ENCODE measurements at places on chromosomes 6 and 20. TPM values are rescaled to one million over a fixed set of nuclear protein-coding genes. Genes with fewer than 3 reads are reported as not detected.
A peak's percentile ranks its signal among the peaks of the same experiment; 100 is the strongest.

DNA sequence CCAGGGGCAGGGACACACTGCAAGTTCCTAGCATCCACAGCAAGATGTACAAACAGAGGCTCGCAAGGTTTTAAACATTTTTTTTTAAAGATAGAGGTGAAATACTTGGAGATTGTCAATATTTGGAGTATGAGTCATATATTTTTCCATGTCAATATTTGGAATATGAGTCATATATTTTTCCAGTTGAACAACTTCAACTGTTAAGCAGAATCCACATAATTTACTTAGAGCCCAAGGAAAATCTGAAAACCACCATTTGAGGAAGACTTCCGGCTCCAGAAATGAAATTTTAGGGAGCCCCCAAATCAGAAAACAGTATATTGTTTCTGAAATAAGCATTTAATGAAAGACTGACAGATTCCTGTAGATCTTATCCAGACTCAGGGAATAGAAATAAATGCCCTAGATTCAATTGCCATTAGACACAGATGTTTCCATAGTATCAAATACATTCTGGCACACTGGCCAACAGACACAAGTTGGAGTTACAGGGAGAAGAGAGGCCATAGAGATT, 51.6 kb upstream of the FAM184A start:
- H3K4me3 ChIP-seq, result no peak overlapping the region
- no peaks in the 10 kb centered on the region for H3K27me3 ChIP-seq
- no peak for DNase-seq
- H3K4me1 ChIP-seq, result peaks cover 6% of the 10 kb centered on the region
- no peaks in the 10 kb centered on the region for H3K36me3 ChIP-seq
- H3K27ac ChIP-seq, result no peak overlapping the region

DNA sequence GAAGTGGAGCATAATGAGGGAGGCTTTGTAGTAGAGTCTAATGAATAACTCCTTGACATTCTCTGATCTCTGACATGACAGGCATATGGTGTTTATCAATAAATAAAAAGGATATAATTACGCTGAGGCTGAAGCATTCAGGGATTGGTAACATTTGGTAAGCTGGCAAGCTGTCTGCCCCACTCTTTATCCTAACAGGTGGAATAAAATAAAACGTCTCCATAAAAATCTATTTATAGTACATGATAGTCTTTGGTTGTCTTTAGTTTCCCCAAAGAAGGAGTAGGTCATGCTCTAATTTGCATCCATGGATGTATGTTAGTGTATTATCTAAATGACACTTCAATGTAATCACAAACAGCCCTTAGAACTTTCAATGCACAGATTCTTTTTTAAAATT, 30.9 kb upstream of the RBM24 start:
- H3K4me1 ChIP-seq, result no peaks in the 10 kb centered on the region
- no peaks in the 10 kb centered on the region for H3K36me3 ChIP-seq
- H3K27ac ChIP-seq, result no peak overlapping the region
- peaks cover 14% of the 10 kb centered on the region for H3K27me3 ChIP-seq
- DNase-seq, result no peak
- no peak overlapping the region for H3K4me3 ChIP-seq

- H3K36me3 ChIP-seq, result no peaks in the 10 kb centered on the region
- H3K27ac ChIP-seq, result no peak overlapping the region
- H3K27me3 ChIP-seq, result no peaks in the 10 kb centered on the region
- no peak overlapping the region for H3K4me3 ChIP-seq
- no peak for DNase-seq
These were observed 71.9 kb downstream of the TCP11 start for GRCh38 chr6:35069262-35069661.

DNA sequence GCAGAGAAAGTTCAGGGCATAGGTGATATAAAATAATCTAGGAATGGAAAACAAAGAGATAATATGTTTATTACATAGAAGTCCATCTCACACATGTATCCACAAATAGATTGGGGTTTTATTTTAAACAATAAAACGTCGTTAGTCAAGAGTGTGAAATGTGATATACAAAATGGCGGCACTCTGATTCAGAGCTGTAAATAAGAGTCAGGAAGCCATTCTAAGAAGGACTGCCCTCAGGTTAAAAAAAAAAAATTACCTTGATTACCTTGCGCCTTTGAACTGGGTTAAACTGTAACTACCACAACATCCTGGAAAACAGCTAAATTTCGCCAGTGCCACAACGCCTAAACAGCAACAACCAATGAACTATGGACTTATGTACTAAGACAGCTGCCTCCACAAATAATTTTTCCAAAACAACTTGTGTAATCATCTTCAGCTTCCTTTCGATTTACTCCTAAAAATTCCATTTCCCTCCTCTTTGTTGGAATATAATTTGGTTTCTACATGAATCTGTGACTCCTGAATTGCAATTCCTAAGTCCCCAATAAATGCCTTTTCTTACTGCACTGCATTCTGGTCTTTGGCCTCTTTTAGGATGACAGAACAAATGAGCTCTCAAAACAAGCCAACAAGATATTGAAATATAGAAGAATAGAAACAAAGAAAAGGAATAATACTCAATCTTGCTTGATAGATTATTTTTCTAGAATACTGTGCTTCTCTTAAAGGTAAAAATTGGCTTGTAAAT, 1019.5 kb upstream of the MAP3K7 start:
- no peaks in the 10 kb centered on the region for H3K4me1 ChIP-seq
- H3K27ac ChIP-seq, result no peak overlapping the region
- no peaks in the 10 kb centered on the region for H3K27me3 ChIP-seq

- H3K4me1 ChIP-seq, result peaks cover 49% of the 10 kb centered on the region
- peak overlapping the region; percentile 90 for H3K27ac ChIP-seq
- no peaks in the 10 kb centered on the region for H3K36me3 ChIP-seq
- H3K4me3 ChIP-seq, result peak overlapping the region; percentile 50
These were observed 94.7 kb downstream of the CLIC5 start for GRCh38 chr6:45920819-45921511.

GRCh38 chr20:17759449-17759848, 59.7 kb downstream of the BANF2 start:
- H3K36me3 ChIP-seq, result no peaks in the 10 kb centered on the region
- no peak for DNase-seq
- no peaks in the 10 kb centered on the region for H3K27me3 ChIP-seq

DNA sequence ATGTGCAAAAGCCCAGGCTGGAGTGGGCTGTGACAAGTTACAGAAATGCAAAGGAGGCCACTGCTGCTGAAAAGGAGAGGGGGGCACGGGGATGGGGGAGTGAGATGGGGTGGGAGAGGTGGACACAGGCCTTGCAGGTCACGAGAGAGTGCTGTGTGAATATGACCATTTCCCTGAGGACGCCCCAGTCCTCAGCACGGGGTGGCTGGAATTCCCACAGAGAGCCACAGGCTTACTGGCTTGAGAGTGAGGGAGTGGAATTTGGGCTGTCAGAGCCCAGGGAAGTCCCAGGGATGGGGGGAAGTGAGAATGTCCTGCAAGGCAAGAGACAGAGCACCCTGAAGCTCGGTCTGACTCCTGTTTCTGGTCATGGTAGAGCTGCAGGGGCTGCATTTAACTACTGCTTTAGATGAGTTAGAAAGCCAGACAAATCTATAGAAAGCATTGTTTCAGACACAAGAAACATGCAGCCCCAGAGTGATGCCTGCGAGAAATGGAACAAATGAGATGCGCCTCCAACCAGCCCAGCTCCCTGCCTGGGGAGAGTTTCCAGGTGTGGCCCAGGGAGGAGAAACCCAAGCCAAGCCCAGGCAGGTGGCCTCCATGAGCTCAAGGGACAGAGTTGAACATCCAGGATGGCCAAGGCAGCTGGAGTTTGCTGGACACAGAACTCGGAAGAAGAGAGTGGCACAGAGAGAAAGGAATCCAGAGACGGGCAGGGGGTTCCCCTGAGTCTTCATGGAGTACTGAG, 30.5 kb downstream of the NPEPL1 start:
- H3K27me3 ChIP-seq, result peaks cover 34% of the 10 kb centered on the region
- no peak for DNase-seq
- H3K4me1 ChIP-seq, result no peaks in the 10 kb centered on the region
- peaks cover 5% of the 10 kb centered on the region for H3K36me3 ChIP-seq
- no peak overlapping the region for H3K4me3 ChIP-seq

DNA sequence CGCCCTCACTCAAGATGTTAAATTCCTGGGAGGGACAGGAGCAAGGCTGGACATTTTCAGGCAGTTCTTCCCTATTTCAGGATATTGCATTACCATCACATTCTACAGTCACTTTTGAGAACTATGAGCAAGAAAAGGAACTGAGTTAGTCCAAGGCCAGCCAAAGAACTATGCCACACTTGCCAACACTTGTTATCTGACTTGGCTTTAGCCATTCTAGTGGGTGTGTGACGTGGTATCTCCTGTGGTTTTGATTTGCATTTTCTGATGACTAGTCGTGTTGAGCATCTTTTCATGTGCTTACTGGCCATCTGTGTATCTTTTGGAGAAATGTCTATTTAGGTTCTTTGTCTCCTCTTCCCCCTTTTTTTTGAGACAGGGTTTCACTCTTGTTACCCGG, 12.0 kb downstream of the XRN2 start:
- peak overlapping the region; percentile 23 for H3K27ac ChIP-seq
- no peak overlapping the region for H3K4me3 ChIP-seq
- H3K4me1 ChIP-seq, result peaks cover 81% of the 10 kb centered on the region
- DNase-seq, result peak; percentile 61
- H3K36me3 ChIP-seq, result peaks cover 31% of the 10 kb centered on the region

- H3K36me3 ChIP-seq, result peaks cover 44% of the 10 kb centered on the region
- DNase-seq, result no peak
- no peaks in the 10 kb centered on the region for H3K27me3 ChIP-seq
These were observed 82.7 kb downstream of the SAMD3 start for GRCh38 chr6:130140084-130140483.

DNA sequence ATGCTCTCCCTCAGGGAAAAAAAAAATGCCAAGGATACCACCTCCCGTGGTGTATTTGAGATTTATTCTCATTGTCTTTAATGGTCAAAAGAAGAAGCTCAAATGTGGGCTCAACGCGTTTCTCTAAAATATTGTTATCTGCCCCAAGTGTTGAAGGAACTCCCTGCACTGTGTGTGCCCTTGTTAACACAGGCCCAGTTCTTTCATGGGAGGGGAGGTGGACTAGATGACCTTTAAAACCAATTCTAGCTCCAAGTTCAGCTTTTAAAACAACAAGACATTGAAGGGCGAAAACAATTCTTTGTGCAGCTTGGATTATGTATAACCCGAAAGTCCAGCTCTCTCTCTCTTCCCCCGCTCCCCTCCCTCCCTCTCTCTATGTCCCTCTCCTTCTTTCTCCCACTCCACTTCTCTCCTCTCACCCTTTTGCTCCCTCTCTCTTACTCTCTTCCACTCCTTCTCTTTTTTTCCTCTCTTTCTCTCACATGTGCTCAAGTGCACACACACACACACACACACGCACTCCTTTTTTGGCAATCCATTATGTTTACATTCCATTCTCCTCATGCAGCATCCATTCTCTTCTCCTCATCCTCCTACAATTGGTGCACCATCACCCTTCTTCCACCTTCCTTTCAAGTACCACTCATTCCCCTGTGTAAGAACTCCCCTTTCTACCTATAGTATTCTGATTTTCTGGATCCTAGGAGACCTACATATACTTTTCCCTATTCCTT, 8.5 kb downstream of the HLA-DMB start:
- H3K4me3 ChIP-seq, result no peak overlapping the region
- H3K36me3 ChIP-seq, result no peaks in the 10 kb centered on the region
- no peaks in the 10 kb centered on the region for H3K27me3 ChIP-seq
- DNase-seq, result no peak
- H3K4me1 ChIP-seq, result peaks cover 5% of the 10 kb centered on the region
- no peak overlapping the region for H3K27ac ChIP-seq

GRCh38 chr20:20210327-20210726, 157.6 kb upstream of the INSM1 start:
- peaks cover 12% of the 10 kb centered on the region for H3K27me3 ChIP-seq
- no peaks in the 10 kb centered on the region for H3K4me1 ChIP-seq
- H3K27ac ChIP-seq, result no peak overlapping the region
- H3K36me3 ChIP-seq, result no peaks in the 10 kb centered on the region

DNA sequence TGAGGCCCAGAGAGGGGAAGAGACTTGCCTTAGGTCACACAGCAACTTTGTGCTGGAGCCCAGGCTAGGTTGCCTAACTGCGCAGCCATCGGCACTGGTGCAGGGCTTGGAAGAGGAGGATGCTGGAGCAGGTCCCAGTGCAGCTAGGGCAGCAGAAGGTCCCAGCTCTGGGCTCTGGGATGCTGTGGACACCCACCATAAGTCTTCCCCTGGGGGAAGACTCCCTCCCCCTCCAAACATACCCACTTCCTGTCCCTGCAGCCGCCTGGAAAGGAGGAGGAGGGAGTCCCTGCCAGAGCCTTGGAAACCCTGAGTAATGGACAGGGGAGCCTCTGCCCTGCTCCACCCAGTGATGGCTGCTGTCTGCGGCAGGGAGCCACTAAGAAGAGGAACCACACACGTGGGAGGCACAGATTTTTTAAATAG, 93.6 kb downstream of the NCR2 start:
- H3K4me1 ChIP-seq, result peaks cover 18% of the 10 kb centered on the region
- no peaks in the 10 kb centered on the region for H3K36me3 ChIP-seq
- peak; percentile 78 for DNase-seq
- H3K4me3 ChIP-seq, result peak overlapping the region; percentile 16
- peaks cover 30% of the 10 kb centered on the region for H3K27me3 ChIP-seq
- no peak overlapping the region for H3K27ac ChIP-seq

DNA sequence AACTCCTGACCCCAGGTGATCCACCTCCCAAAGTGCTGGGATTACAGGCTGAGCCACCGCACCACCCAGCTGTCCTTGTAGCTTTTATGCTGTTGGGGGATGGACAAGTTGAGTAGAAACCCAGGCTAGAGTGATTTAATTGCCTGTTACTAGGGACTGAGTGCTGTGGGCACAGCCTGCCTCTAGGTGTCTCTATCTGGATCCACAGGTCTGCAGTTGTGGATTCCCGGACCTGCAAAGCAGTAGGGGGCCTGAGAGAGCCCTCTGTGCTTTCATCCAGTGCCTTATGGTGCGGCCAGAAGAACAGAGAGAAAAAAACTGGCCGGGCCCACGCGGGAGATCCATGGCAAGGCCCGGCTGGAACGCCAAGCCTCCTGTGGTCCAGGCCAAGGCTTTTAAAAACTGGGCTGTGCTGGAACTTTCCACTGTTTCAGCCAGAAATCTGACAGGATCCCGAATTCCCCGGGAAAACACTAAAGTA, 5.2 kb downstream of the SIRPA start:
- H3K4me1 ChIP-seq, result no peaks in the 10 kb centered on the region
- H3K36me3 ChIP-seq, result no peaks in the 10 kb centered on the region
- peaks cover 28% of the 10 kb centered on the region for H3K27me3 ChIP-seq
- DNase-seq, result no peak
- H3K4me3 ChIP-seq, result no peak overlapping the region

GRCh38 chr6:44855562-44856411, 468.3 kb downstream of the CDC5L start:
- H3K36me3 ChIP-seq, result no peaks in the 10 kb centered on the region
- H3K27ac ChIP-seq, result no peak overlapping the region
- H3K4me1 ChIP-seq, result peaks cover 23% of the 10 kb centered on the region
- H3K27me3 ChIP-seq, result no peaks in the 10 kb centered on the region
- no peak overlapping the region for H3K4me3 ChIP-seq
- no peak for DNase-seq

GRCh38 chr6:73612611-73613010, 41.2 kb downstream of the SLC17A5 start:
- peaks cover 7% of the 10 kb centered on the region for H3K4me1 ChIP-seq
- no peak overlapping the region for H3K27ac ChIP-seq
- H3K36me3 ChIP-seq, result peaks cover 13% of the 10 kb centered on the region
- H3K27me3 ChIP-seq, result no peaks in the 10 kb centered on the region
- no peak overlapping the region for H3K4me3 ChIP-seq

Gene ZBTB24
- total RNA-seq, result 14.7 TPM

Gene COL11A2
- 1.9 TPM for total RNA-seq

Gene KCNQ5
- 5.1 TPM for total RNA-seq

Gene CENPW
- total RNA-seq, result 44.1 TPM

Gene TREM2
- total RNA-seq, result not detected

Gene KIAA1755
- not detected for total RNA-seq

Gene KCNQ2
- total RNA-seq, result not detected

Gene TBC1D32
- 9.9 TPM for total RNA-seq

Gene SLC22A16
- total RNA-seq, result not detected

Gene FOXF2
- not detected for total RNA-seq

Gene GLP1R
- 0.94 TPM for total RNA-seq

Gene TTLL9
- total RNA-seq, result not detected

Gene TNFAIP3
- 284 TPM for total RNA-seq
